ENCODE measurements at places on chromosomes 1 and 21.
A peak's percentile ranks its signal among the peaks of the same experiment; 100 is the strongest.

GRCh38 chr1:187819086-187819485 lies 990.3 kb downstream of the PLA2G4A start:
- peak; percentile 13 for DNase-seq

DNA sequence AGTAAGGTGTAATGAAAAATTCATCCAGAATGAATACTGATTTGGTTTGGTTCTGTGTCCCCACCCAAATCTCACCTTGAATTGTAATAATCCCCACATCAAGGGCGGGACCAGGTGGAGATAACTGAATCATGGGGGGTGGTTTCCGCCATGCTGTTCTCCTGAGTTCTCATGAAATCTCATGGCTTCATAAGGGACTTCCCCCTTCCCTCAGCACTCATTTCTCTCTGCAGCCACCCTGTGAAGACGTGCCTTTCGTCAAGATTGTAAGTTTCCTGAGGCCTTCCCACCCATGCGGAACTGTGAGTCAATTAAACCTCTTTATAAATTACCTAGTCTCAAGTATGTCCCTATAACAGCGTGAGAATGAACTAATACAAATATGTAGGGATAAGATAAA lies 5.5 kb upstream of the SYNJ1 start:
- no peak for DNase-seq

DNA sequence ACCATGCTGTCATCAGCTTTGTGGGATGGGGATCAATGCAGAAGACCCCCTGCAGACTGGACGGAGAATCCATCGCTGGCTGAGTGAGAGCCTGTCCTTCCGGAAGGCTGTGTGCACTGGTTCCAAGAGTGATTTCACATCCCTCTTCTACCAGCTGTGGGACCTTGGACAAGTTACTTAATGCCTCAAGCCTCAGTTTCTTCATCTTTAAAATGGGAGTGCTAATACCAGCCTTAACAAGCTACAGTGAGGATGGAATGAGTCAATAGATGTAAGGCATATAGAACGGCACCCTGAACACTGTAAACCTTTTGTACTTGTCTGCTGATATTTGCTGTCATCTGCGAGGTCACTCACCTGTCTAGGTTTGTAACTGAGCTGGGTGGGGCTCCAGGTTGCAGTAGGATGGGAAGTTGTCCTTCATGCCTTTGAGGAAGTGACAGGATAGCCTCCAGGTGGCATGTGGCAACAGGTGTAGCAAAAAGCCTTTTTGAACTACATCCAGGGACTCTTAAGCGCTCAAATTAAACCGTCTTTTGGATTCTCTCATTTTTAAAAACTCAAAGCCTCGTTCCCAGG lies 27.5 kb downstream of the TMEM51 start:
- no peak for DNase-seq

DNA sequence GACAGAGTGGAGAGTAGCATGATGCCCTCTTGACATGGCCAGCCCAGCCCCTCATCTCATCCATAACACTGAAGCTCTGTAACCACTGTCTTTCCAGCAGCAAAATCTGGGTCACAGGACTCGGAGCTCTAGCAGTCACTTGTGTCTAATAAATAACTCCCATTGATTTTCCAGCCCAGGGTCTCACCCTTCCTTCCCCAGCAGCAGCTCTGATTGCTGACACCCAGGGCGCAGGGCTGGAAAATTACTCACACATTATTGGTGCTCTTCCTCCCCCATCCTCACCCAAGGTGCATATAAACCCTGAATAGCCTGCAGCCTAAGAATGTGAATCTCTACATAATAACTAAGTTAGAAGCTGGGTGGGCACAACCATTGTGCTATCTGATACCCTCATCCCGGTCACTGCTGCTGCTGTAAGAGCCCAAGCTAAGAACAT lies 21.1 kb upstream of the OR10J5 start:
- DNase-seq = no peak

GRCh38 chr21:23218667-23219066 lies 2220.5 kb downstream of the NCAM2 start:
- peak; percentile 0 for DNase-seq

DNA sequence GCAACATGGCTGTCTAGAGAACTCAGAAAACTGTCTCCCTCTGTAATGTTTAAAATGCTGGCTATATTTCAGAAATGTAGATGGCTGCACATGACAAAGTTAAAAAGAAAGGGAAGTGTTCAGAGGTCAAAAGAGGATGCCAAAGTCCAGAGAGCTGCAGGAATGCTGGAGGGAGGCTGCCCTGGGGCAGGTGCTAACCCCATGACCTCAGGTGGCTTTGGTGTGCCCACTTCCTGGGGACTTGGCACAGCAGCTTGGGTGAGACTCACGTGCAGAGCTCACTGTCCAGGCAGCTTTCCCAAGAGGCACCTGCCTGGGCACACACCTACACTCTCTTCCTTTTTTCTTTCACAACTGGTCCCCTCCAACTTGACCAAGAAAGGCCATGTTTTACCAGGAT lies 256.4 kb downstream of the KCNJ6 start:
- no peak for DNase-seq

- DNase-seq = no peak
These were observed 443.9 kb downstream of the DSCAM start for GRCh38 chr21:40402884-40403582.

DNA sequence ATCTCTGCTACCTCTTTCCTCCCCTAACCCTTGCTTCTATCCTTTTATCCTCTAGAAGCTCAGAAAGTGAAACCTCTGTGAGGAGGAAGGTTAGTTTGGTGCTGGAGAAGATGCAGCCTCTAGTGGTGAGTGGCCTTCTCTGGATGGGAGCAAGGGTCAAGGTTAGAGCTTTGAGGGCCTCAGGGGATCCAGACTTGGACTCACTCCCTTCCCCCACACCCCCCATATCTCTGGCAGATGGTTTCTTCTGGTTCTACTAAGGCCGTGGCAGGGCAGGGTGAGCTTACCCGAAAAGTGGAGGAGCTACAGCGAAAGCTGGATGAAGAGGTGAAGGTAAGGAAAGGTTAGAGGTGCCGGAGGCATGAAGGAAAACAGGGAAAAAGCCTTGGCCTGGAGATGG lies 9.2 kb downstream of the CGN start:
- no peak for DNase-seq

GRCh38 chr1:42963378-42964043 lies 4.8 kb upstream of the SLC2A1 start:
- no peak for DNase-seq

DNA sequence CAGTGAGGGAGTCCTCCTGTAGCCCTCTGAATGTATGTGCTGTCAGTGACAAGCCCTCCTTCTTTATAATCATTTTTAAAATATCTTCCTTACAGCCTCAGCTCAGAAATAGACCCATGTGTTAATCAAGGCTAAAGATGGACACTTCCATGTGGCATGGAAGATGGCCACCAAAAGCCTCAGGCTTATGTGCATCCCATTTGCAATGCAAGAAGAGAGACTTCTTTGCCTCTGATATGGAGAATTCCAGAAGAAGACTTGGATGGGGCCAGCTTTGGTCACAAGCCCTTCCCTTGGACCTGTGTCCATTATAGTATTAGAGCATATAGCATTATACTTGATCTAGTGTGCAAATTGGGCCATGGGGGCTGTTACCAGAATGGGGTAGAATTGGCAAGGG lies 18.5 kb downstream of the CCDC185 start:
- DNase-seq = no peak

GRCh38 chr1:64651841-64652240 lies 93.0 kb upstream of the RAVER2 start:
- no peak for DNase-seq

GRCh38 chr1:28864695-28865094 lies 49.7 kb upstream of the EPB41 start:
- no peak for DNase-seq

DNA sequence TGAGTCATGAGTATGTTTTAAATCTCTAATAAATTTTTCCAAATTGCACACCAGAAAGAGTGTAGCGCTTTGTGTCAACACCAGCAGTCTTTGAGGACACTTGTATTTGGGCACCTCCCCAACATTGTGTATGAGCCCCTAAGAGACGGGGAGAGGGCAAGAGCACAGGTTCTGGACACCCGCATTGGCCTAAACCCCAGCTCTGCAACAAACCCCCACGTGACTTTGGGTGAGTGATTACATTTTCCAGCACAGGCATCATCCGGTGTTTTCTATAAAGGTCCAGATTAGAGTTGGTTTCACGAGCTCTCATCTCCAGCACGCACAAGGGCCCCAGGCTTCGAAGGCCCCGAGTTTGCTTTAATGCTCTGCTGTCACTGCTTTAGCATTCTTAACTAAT lies 66.3 kb upstream of the SLC45A1 start:
- no peak for DNase-seq

DNA sequence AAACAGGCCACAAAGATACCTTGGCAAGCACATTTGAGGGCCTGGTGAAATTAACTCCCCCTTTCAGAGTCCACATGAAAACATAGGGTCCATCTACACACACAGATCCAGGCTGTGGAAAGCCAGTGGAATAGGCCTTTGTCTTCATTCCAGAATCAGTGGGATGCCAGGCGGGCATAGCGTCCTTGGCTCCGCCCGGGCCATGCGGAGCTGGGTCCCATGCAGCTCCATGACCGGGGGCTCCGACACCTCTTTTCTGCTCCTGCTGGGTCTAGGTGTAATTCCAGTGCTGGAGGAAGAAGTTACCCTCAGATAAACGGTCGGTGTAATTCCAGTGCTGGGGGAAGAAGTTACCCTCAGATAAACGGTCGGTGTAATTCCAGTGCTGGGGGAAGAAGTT lies 63.6 kb upstream of the COL6A1 start:
- no peak for DNase-seq

DNA sequence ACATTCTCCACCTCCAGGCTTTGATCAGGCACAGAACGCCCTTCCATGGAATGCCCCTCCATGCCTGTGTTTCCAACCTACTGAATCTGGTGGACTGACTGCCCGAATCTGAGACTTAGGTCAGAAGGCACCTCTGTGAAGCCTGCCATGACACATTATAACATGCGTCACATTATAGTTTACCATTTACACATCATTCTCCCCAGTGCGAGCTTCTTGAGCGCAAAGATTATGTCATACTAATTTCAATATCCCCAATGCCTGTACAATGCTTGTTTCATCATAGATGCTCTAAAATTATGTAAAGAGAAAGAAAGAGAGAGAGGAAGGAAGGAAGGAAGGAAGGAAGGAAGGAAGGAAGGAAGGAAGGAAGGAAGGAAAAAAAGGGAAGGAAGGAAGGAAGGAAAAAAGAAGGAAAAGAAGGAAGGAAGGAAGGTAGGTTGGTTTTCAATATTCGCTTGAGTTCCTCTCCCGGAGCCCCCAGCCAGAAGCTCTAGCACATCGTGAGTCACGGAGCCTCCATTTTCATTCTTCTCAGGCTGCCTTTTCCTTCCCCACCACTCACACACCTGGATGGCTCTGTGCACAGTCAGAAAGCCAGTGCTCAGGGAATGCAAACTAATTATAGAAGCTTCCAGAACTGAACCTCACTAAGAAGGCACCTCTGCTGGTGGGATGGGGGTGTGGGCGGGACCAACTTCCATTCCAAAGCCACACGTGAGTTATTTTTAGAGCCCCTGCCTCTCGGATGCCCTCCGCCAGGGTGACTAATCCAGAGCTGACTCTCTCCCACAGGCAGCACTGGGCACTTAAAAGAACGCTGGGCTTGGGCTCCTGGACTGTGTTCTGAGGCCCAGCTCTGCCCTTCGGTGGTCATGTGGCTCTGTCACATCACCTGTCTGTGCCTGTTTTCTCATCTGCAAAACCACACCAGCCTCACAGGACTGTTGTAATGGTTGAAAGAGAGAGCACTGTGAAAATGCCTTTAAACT lies 27.4 kb downstream of the LAMB3 start:
- no peak for DNase-seq

GRCh38 chr21:27647921-27648320 lies 681.0 kb upstream of the ADAMTS5 start:
- peak; percentile 48 for DNase-seq

DNA sequence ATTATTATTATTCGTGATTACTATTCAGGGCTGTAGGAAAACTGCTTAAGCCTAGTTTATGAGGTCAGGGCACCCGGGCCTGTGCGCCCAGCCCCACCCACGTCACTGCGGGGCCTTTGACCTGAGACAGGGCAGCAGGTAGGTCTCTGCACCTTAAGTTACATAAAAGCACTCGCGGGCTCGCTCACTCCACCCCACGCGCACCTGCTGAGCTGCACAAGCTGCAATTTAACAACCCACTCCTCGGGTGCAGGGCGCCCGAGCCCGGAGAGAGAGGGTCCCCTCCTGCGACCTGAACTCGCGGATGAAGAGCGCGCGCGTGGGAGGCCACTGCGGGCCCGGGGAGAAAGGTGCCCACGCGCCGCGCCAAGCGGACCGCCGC lies 477 bp downstream of the ICMT start:
- DNase-seq = no peak

- no peak for DNase-seq
These were observed 285.1 kb downstream of the CACNA1E start for GRCh38 chr1:181768211-181768929.

GRCh38 chr1:156689953-156690674 lies 12.9 kb upstream of the NES start:
- DNase-seq = no peak

DNA sequence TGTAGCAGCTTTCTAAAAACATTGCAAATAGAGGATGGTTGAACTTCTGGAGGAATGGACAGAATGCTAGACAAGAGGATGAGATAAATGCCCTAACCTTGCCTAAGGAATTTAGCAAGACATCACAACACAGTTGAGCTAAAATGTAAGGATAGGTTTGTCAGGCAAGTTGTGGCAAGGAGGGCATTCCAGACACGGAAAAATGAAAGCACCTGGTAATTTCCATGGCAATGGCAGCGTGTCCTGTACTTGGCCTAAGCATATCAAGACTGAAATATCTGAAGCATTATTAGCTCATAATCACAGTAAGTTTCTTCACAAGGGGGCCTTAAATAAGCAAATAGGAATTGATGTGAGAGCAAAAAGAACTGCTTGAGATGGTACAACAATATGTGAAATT lies 105.1 kb upstream of the USP25 start:
- no peak for DNase-seq

GRCh38 chr21:42651515-42652401 lies 1.7 kb upstream of the PDE9A start:
- DNase-seq = no peak

DNA sequence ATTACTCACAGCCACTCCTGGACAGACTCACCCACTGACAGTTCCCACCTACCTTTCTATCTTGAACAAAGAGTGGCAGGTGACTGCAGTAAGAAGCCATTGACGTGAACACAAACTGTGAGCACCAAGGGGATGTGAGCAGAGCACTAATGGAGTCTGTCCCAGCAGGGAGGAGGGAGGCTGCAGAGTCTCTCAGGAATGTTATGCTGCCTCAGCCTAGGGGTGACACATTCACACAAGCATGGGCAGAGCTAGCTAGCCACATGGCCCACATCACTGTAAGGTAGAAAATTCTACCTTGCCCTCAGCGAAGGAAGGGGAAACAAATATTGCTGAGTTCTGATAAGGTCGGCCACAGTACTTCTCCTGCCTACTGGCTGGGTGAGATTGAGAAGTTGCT lies 56.8 kb upstream of the PTGFRN start:
- no peak for DNase-seq

- DNase-seq = no peak
These were observed 846.9 kb upstream of the ADAMTS5 start for GRCh38 chr21:27813750-27814149.

GRCh38 chr1:68873144-68873543 lies 376.3 kb upstream of the DEPDC1 start:
- DNase-seq = no peak

GRCh38 chr1:53196017-53196484 lies 573 bp upstream of the CPT2 start:
- no peak for DNase-seq
